ENCODE measurements at places on chromosomes 16 and 17.

GRCh38 chr16:82630688-82631087, 3.9 kb downstream of the CDH13 start:
- DNase-seq = no peak

GRCh38 chr16:89921702-89922476, 1.3 kb upstream of the TUBB3 start:
- no peak for DNase-seq

GRCh38 chr17:77042476-77043231, 98.1 kb upstream of the SEC14L1 start:
- no peak for DNase-seq

DNA sequence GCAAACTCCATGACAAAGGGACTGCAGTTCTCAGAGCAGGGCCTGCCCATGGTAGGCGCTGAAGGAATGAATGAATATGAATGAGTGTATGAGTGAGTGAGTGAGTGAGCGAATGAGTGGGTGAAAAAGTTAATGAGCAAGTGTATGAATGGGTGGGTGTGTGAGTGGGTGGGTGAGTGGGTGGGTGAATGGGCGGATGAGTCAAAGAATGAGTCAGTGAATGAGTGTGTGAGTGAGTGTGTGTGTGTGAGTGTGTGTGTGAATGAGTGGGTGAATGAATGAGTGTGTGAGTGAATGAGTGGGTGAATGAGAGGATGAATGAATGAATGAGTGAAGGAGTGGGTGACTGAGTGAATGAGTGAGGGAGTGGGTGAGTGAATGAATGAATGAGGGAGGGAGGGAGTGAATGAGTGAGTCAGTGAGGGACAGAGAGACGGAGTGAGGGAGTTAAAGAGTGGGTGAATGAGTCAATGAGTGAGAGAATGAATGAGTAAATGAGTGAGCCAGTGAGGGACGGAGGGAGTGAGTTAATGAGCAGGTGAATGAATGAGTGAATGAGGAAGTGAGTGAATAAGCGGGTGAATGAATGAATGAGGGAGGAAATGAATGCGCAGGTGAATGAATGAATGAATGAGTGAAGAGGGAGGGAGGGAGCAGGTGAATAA, 11.1 kb upstream of the CHMP6 start:
- no peak for DNase-seq

- DNase-seq = no peak
Observed at GRCh38 chr17:2591040-2591640, 2.3 kb upstream of the PAFAH1B1 start.

DNA sequence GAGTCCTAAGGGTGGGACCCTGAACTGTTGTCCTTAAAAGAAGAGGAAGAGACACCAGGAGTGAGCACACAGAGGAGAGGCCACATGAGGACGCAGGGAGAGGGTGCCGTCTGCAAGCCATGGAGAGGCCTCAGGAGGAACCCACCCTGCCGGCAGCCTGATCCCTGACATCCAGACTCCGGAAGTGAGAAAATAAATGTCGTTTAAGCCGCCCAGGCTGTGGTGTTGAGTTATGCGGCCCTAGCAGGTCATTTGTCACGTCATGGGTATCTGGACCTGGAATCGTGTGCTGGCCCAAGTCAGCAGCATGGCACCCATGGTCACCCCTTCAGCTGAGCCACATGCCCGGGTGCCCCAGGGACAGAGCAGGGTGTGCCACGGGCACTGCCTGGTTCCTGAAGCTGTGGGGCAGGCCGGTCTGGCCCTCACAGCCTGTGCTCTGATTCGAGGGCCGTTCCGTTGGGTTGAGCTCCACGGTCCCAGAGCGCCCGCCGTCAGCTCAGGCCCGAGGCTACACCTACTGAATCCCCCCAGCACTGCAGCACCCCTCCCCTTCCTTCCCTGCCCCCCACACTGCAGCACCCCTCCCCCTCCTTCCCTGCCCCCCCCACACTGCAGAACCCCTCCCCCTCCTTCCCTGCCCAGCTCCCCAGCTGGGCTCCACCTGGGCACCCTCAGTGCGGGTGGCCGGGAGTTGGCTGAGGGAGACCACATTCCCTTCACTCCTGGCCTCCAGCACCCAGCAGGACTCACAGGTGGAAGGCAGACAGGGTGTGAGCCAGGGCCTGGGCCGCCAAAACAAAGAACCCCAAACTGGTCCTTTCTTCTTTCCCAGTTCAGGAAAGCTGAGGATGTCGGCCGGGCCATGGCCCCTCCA, 2.7 kb upstream of the CCDC57 start:
- no peak for DNase-seq

DNA sequence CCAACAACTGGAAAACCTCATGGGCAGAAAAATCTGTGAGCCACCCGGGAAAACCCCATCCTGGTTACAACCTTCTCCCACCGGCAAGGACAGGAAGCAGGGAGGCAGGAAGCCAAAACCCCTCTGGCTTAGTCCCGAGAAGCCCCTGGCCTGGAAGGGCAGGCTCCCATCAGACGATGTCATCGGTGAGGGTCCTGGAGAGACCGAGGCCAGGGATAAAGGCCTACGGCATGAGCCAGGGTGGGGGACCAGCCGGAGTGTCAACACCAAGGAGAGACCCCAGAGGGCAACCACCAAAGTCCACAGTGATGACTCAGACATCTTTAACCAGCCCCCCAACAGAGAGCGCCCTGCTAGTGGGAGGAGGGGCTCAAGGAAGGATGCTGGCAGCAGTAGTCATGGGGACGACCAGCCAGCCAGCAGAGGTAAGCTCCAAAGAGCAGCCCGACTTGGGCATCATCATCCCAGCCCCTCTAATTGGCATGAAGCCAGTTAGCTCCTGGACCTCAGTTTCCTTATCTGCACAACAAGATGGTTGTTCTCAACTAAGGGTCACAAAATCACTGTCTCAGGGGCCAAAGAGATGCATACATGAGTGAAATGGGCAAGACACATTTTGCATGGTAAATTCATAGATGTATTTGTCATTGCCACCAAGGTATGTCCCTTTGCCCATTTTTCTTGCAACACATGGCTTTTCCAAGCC, 190.7 kb downstream of the KATNIP start:
- DNase-seq = no peak

GRCh38 chr17:11813871-11814270, 183.4 kb downstream of the ZNF18 start:
- DNase-seq = no peak

GRCh38 chr17:67525239-67526135, 148.4 kb downstream of the PITPNC1 start:
- DNase-seq = no peak

DNA sequence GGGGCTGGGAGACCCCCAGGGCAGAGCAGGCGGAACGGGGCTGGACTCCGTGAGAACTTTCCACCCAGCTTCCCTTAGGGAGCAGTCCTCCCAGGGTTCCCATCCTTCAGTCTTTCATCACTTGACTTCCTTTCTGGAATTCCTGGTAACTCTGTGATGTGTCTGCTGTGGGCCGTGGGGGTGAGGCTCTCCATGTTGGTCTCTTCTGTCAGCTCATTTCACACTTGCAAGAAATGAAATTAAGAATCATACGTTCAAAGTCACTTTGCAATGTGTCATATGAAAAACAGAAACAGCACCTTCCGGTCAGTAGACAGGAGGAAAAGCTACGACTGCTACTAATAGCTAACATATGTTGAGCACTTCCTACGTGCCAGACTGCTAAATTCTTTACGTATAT, 5.4 kb upstream of the BBS2 start:
- no peak for DNase-seq

GRCh38 chr17:42202696-42203095, 8.4 kb upstream of the GHDC start:
- no peak for DNase-seq

DNA sequence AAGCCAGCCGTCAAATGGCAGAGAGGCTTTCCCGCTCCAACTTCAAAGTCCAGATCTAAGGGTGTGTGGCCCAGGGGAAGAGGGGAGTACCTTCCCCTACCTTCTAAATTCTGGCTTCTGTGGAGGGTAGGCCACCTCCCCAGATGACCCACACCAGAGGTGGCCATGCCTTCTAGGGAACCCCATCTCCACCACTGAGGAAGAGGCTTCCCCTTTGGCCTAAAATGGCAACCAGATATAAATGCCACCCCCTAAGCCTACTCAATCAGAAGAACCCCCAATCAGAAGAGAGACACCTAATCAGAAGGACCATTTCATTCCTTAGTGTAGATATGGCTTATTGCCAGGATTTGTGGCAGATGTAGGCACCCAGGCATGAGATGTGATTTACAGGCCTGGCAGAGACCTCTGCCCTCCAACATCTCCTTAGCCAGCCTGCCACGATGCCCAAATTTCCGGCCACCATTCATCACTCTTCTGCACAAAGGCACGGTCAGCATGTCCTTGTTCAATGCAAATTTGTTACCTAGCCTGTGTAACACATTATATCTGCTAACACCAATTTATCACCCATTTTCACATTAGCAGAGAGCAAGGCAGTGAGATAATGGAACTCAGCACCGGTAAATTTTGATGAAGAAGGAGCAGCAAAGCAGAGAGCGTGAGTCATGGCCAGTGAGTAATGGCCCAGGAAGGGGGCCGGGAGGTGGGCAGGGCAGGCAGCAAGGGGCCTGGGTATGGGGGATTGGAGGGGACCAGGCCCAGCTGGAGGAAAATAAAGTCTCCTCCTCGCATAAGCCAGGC, 1.2 kb upstream of the MGAT5B start:
- DNase-seq = no peak

- DNase-seq = no peak
Observed at GRCh38 chr16:49854188-49854795, 1.6 kb downstream of the ZNF423 start.

DNA sequence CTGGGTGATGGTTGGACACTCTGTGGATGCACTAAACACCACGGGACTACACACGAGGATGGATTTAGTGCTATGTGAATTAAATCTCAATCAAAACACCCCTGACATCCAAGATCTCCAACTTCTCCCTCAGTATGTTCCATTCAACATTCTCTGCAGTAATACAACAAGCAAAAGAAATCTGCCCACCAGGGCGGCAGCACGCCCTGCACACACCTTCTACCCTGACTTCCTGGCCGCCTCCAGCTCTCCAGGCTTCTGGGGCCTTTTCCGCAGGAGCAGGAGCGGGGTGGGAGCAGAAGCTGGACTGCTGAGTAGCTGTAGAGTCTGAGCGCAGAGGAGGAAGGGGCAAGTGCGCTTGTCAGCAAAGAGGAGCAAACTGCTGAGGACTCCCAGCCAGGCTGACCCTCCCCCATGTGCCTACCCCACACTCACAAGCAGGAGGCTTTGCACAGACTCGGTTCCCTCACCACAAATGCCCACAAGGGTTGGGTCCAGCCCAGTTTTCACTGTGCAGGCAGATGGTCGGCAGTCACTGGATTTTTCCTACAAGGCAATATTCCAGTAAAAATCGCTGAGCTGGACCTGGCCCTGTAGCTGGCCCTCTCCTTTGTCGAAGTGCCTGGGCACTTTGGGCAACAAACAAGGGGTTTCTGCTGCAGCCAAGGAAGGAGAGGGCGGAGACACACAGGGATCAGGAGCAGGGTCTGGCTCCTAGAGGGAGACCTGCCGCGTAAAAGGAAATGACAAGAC, 22.8 kb downstream of the ZDHHC7 start:
- no peak for DNase-seq

- DNase-seq = no peak
Observed at GRCh38 chr16:3173892-3174617, 13.9 kb upstream of the OR1F1 start.

- DNase-seq = no peak
Observed at GRCh38 chr16:27378871-27379481, 23.0 kb upstream of the IL21R start.

GRCh38 chr16:1823821-1824220, 2.8 kb downstream of the HAGH start:
- no peak for DNase-seq

DNA sequence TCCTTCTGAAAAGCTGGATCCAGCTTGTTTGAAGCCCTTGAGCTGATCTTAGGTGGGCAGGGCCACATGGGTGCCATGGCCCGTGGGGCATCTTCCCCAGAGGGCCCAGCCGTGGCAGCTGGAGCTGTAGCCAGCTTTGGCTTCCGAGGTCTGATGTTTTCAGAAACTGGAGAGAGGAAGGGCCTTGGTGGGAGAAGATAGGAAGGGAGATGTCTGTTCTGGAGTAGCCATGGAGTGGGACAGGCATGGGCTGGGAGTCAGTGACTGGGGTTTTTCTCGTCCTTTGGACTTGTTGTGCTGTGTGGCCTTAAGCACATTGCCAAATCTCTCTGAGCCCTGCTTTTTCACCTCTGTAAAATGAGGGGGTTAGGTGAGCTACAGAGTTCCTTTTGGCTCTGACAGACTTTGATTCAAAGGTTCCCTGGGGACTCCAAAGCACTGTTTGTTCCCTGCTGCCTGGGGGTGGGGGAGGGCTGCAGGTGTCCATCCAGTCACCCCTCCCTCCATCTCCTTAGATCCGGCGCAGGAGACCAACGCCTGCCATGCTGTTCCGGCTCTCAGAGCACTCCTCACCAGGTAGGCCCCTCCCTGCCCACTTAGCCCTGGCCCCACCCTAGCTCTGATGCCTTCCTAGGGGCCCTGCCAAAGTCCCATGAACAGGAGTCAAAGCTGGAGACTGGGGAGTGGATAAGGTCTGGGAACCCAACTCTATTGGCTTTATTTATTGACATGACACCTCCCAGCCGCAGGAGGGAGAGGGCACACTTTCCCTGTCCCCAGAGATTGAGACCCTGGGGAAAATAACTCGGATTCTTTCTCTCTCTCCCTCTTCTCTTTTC, 2.1 kb downstream of the PPP1R1B start:
- no peak for DNase-seq

- no peak for DNase-seq
Observed at GRCh38 chr16:87138316-87138715, 178.9 kb downstream of the C16orf95 start.

DNA sequence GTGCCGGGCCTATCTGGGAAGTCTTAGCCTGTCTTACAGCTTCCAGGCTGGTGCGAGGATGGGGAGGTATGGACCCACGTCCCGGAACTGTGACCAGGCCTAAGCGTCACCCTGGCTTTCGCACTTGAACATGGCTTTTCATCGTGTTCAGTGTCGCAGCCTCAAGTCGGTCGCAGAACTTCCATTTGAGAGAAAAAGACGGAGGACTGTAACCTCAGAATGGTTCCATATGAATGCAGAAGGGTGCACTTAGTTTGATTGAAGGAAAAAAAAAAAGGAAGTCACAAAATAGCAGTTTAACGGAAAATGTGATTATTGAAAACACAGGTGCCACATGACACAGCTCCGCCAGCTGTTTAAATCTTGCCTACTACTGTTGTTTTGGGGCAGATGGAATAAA, 30.2 kb upstream of the JPT2 start:
- DNase-seq = no peak

- no peak for DNase-seq
Observed at GRCh38 chr17:79980246-79981043, 55.2 kb downstream of the TBC1D16 start.

- DNase-seq = no peak
Observed at GRCh38 chr17:39098588-39098987, 52.8 kb downstream of the PLXDC1 start.

DNA sequence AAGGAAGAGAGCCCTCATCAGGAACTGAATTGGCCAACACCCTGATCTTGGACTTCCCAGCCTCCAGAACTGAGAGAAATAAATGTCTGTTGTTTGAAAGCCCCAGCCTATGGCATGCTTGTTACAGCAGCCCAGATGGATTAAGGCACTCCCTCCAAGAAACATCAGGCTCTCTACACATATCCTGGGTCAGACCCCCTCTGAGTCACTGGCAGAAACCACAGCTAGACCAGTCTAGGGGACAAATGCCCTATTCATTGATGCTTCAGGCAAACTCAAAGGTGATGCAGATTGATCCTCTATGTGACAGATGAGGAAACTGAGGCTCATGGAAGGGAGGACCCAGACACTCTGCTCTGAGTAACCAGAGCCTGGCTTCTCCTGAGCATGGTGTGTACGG, 116.8 kb downstream of the WSCD1 start:
- DNase-seq = no peak

- no peak for DNase-seq
Observed at GRCh38 chr17:34641368-34641767, 62.0 kb downstream of the TMEM132E start.
